ENCODE measurements at places on chromosomes 3 and 15.

DNA sequence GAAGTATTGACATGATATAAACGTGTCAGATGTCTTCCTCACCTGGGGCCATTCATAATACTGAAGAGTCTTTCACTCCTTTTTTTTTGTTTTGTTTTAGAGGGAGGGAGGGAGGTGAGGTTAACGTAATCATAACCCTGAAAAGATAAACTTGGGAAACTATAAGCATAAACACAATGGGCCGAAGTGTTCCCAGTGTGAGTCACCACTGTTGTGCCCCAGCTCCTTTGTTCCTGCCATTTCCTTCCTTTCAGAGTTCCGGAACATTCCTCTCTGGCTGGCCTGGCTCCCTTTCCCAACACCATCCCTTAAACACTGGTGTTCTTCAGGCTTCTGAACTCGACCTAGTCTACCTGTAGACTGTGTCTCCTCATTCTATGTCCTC lies 18.6 kb downstream of the PLD1 start:
- no peak for DNase-seq

DNA sequence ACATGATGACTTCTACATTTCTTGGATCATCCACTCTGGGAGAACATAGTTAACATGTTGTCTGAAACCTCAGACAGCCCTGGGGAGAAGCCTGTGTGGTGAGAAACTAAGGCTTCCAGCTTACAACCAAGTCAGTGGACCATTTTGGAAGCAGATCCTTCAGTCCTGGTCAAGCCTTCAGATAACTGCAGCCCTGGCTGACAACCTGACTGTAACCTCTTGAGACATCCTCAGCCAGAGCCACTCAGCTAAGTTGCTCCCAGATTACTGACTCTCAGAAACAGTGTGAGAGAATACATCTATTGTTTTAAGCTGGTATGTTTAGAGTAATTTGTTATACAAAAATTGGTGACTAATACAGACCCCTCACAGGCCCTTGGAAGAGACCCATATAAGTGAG lies 50.9 kb upstream of the KPNA4 start:
- no peak for DNase-seq

DNA sequence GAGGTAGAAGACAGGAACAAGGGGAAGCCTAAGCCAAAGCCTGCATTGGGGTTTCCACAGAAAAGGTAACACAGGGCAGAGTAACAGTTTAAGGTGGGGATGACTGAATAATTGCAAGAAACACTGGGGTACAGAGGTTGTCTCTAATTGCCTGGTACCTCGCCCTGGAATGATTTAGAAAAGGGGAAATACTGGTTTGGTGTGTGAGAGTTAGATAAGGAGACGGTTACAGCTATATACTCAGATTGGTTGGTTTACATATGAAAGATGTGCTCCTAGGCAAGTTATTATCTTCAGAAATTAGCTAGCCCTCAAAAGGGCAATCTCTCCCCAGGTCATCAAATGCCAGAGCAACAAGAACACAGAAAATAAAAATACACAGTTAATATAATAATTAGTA lies 58.8 kb downstream of the SMARCC1 start:
- DNase-seq: no peak

DNA sequence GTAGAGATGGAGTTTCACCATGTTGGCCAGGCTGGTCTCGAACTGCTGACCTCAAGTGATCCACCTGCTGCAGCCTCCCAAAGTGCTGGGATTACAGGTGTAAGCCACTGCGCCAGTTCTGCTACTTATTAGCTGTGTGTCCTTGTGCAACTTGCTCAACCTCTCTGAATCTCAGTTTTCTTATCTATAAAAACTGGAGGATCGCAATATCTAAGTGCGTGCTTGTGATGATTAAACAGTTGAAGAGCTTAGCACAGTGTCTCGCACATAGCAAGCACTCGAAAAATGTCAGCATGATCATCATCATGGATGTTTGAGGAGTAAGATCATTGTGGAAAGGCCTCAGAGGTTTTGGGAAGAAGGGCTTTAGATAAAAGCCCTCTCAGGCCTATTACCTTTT lies 10.8 kb downstream of the CLCN2 start:
- no peak for DNase-seq

DNA sequence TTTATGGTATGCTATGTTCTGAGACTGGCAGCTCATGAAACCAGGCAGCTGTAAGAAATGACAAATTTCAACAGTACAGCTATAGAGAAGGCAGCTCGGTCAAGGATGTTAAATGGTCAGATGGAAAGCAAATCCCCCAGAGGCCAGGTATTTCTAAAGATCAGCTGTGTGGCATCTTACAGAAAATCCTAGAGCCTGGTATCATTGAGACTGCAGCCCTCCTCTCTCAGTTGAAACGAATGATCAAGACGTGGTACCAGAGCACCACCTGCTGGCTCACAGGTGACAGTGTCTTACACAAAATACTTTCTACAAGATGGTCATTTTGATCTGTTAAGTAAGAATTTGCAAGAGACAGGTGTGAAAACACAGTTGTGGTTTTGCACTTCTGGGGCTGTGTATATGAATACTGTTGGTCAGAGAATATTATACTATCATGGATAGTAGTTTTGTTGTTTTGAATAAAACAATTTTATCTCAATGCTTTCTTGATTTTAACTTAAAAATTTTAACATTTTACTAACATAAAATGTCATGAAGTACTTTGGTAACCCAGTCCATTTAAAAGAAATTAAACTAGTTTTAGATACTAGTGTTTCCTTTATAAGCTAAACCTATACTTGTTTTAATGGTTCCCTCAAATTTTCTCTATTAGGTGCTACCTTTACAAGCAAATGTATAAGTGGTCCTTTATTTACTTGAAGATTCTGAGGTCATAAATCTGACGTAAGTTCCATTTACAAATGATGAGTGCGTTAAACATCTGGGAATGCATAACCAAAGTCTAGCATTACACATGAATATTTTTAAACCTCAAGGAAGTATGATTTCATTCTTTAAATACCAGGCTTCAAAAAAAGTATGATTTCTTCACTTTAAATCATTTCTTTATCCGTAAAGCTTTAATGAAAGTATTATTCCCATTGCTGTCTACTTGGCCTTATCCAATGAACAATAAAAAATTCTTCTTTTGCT lies 121.8 kb downstream of the PDZRN3 start:
- peak; percentile 65 for DNase-seq

DNA sequence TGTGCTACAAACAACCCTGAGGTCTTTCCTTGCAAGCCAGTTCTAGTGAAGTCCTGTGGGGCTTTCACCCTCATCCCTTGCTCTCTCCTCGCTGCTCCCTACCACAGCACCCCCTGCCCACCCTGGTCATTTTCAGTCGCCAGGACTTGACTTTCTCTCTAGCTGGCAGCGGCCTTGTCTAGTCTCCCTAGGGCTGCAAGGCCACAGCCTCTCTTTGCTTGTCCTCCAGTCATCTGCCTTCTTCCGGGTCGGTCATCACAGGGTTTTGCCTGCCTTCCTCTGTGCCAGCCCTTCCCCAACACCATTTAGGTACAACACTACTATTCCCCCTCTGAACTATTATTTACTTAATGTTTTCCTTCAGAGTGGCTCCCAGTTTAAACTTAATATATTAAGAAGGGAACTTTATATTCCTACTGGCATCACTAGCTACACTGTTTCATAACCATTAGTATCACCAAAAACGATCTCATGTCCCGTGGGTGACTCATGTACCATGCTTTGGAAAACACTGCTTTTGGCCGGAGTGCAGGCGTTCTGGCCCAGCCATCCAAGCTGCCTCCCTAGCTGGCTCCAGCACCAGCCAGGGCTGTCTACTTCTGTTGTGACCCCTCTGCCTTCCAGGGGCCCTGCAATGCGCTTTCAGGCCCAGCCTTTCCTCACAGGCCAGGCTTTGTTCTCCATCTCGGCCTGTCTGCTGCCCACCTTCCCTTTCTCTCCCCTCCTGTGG lies 21.4 kb downstream of the FAH start:
- DNase-seq: no peak

- no peak for DNase-seq
Observed at GRCh38 chr3:181847276-181847675, 135.6 kb downstream of the SOX2 start.

DNA sequence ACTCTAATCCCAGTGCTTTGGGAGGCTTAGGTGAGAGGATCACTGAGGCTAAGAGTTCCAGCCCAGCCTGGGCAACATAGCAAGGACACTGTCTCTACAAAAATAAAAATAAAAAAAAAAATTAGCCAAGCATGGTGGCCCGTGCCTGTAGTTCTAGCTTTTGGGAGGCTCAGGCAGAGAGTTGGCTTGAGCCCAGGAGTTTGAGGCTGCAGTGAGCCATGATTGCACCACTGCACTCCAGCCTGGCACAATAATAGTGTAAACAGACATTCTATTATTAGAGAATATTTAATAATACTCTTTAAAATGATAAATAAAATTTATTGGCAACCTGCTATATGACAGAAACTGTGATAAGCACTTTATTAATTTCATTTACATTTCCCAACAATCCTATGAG lies 908.9 kb downstream of the TUSC7 start:
- DNase-seq: no peak

- DNase-seq: no peak
Observed at GRCh38 chr15:67845974-67846373, 6.1 kb upstream of the RNU6-1 start.

- peak; percentile 61 for DNase-seq
Observed at GRCh38 chr15:71443538-71443937, 328.3 kb downstream of the THSD4 start.

- no peak for DNase-seq
Observed at GRCh38 chr15:68201879-68202261, 3.3 kb downstream of the CALML4 start.

DNA sequence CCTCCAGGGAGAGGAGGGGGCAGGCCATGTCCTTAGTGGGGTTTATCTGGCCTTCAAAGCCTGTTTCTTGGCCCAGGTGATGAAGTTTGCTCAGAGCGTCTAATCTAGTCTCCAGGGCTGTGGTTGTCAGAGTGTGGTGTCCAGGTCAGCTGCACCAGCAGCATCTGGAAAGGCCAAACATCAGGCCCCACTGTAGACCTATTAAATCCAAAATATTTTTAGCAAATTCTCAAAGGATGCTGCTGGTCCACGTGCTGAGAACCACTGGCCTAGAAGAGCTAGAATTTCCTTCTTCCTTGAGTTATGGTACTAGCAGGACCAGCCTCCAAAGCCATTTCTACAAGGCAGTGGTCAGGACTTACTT lies 28.9 kb downstream of the SLC28A1 start:
- no peak for DNase-seq

- DNase-seq: peak; percentile 78
Observed at GRCh38 chr15:90143166-90143655, 40.9 kb upstream of the IDH2 start.

DNA sequence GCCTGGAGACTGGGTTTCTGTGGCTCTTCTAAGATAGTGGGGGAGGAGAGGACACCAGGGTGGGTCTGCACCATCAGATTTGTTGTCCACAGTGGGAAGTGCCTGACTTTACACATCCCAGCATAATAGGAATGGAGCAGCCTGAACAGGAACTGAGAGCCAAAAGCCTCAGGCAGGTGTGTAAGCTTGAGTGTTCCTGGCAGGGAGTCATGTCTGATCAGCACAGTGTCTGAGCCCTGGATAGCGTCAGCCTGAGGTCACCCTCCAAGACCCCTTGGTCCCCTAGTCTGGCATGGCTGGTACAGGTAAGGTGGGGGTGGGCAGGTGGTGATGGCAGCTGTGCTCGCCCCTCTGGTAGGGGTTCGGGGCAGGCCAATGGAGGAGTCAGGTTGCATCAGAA lies 20.2 kb downstream of the INSYN1 start:
- DNase-seq: no peak

DNA sequence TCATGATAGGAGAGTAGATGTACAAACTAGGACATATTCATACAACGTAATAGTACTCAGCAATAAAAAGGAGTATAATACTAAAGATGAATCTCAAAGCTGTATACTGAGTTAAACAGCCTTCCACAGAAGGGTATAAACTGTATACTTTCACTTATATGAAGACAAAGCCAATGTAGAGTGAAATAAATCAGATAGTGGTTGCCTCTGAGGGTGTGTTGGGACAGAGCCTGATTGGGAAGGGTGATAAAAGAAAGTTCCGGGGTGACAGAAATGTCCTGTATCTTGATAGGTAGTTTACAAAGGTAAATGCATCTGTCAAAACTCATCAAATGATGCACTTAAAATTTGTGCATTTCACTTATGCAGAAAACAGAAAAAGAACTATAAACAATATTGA lies 122.5 kb downstream of the ADAM10 start:
- DNase-seq: no peak

DNA sequence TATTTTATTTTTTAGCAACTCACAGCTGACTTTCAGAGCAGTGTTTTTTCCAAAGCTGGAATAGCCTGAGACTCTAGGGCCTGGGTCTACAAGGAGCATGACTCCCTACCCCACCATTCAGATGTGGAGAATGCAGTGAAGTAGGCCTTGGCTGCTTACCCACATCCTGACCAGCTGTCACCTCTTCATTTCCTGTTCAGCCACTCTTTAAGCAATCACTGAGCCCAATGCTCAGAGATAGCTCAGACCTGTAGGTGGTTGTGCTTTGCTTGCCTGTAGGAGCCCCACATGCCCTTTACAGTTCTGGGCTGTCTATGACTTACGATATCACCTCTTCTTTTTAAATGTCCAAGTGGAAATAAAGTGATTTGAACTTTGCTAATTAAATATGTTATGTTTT lies 148.1 kb downstream of the NEK11 start:
- no peak for DNase-seq

DNA sequence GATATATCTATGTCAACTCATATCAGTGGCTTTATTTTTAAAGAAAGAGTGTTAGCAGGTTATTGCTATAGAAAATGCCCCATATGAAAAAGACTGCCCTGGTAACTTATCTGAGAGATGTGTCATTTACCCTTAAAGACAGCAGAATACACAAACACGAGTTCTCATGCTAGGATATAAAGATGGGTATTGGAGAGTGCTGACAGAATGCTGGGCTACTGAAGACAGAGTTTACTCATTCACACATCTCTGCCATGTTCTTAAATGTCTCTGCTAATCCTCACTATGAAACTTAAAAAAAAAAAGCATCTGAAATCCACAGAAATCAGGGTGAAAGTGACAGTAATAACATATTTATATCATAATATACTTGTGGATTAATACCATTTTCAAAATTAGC lies 126.7 kb downstream of the FOXP1 start:
- DNase-seq: no peak

DNA sequence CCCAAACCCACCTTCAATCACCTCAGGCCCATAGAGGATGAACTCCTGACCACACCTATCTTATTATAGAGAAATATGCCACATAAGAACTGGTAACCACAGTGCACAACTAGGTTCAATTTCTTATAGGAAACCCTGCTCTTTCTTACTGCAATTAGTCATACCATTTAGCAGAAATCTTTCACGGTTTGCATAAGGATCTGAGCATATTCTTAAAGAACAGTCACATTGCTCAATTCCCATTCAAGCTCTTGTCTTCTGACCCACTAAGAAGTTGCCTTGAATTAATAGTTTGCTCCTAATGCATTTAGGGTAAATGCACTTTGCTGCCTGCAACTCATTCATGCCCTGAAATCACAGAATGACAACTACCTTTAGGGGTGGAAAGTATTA lies 9.2 kb downstream of the ERC2 start:
- no peak for DNase-seq

- DNase-seq: no peak
Observed at GRCh38 chr15:66770518-66771350, 68.7 kb downstream of the SMAD6 start.

Measured in hematopoietic multipotent progenitor cell (in vitro differentiated cells).